Breast epithelium (tissue), 4 donors: ENCODE measurements at places on chromosomes 11 and 22.

- no peak for DNase-seq
Measured at GRCh38 chr11:127491589-127491988, 491.0 kb upstream of the KIRREL3 start.

DNA sequence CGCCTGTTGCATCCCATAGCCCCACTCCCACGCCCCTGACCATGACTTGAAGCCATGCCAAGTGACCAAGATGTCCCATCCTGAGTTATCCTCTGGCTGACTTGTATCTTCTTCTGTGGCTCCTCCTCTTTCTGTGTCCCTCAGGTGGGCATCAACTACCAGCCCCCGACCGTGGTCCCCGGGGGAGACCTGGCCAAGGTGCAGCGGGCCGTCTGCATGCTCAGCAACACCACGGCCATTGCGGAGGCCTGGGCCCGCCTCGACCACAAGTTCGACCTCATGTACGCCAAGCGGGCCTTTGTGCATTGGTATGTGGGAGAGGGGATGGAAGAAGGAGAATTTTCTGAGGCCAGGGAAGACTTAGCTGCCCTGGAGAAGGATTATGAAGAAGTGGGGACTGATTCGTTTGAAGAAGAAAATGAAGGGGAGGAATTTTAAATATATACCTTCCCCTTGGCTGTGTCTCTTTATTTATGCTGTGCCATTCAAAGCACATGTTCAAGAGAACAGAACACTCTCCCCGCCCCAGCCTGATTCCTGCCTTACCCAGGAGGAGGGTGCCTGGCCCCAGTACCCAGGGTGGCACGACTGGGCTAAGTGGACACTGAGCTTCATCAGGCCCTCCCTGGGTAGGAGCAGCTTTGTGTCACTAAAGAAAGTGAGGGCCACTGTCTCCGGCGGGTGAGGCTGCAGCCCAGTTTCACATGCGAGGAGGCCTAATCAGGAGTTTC, 19.1 kb upstream of the USP18 start:
- no peak for DNase-seq

GRCh38 chr11:72724851-72725723, 27.1 kb downstream of the ARAP1 start:
- no peak for DNase-seq

GRCh38 chr11:65127473-65128181, 5.5 kb downstream of the MRPL49 start:
- DNase-seq, result no peak

DNA sequence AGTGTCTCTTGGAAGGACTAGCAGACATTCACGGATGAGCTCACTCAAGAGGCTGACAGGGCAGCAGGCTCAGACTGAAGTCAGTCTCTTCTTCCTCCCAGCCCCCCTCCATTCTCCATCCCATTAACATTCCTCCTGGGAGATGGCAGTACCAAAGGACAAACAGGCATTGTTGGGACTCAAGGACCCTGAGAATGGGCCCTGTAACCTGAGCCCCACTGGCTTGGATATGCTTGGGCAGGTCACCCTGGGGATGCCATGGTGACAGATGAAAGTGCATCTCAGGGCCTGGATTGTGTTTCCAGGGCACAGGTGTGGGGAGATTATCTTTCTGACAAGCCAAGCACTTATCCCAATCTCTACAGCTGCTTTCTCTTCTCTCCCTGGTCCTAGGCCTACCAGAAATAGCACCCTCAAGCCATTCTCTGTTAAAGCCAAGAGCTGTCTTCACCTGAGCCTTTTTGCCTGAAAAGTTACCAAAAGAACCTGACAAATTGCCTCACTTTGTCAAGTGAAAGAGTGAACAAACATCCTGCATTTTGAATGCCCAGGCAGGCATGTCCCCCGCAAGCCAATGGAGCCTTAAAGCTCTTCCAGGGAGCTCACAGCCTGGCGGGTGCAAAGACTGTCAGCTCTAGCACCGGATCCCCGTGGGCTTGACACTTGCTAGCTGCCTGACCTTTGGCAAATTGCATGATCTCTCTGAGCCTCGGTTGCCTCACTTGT, 366.0 kb upstream of the NARS2 start:
- no peak for DNase-seq

GRCh38 chr11:114207096-114207495, 89.1 kb upstream of the NNMT start:
- no peak for DNase-seq

DNA sequence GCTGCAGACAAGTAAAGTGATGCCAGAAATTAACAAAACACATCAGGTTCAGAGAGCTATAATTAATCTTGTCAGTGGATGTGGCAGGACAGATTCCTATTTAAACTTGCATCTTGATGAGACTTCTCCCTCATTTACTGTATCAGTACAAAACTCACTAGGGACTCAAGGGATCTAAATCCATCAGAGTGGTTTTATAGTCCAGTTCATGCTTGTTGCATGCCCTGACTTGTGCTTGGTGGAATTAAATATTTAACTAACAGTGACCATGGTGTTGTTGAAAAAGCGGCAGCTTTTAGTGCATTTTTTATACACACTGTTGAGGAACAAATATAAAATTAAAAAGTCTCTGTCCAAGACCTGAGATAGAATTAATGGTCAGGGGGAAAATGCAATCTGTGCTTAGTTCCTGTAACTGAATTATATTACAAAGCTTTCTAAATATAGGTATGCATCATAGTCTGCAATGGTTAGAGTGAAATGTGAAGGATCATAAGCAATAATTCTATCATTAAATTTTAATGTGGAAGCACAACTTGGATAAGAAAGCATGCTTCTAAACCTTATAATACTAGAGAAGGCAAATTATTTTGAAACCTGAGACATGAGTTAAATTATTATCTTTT, 1475.5 kb upstream of the TENM4 start:
- no peak for DNase-seq

DNA sequence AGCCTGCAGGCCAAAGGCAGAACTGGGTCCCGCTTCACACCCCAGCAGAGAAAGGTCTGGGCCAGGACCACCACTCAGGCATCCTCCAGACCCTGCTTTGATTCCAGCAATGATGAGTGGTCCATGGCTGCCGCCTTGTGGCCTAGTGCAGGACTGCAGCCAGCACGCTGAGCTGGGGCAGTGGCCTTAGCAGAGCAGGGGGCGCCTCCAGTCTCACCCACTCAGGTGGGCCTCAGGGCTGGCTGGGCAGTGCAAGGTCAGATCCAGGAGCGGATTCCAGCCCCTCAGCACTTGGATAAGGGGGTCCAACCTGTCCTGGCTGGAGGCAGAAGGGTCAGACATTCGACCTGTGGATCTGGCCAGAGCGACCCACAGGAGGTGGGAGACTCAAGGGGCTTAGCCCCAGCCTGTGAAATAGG, 9.6 kb upstream of the PDE2A start:
- DNase-seq, result peak; percentile 45

GRCh38 chr22:29768052-29768693, 1.0 kb downstream of the UQCR10 start:
- no peak for DNase-seq

DNA sequence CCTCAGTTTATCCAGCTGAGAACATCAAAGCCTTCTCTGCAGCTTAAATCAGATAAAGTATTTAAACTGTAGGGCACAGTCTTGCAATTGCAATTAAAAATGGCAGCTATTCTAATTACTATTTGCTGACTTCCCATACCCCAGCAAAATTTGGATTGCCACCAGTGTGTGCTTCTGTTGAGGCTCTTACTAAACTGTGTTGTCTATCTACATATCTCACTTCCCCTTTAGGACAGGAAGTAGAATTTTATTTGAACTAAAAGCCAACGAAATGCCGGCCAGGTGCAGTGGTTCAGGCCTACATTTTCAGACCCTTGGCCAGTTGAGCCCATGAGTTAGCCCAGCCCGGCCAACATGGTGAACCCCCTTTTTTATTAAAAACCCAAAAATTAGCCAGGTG, 7.1 kb downstream of the SAA4 start:
- DNase-seq, result no peak

GRCh38 chr11:20002312-20003216, 157.7 kb downstream of the DBX1 start:
- DNase-seq, result no peak

GRCh38 chr11:82076126-82076525, 657.5 kb downstream of the FAM181B start:
- no peak for DNase-seq

DNA sequence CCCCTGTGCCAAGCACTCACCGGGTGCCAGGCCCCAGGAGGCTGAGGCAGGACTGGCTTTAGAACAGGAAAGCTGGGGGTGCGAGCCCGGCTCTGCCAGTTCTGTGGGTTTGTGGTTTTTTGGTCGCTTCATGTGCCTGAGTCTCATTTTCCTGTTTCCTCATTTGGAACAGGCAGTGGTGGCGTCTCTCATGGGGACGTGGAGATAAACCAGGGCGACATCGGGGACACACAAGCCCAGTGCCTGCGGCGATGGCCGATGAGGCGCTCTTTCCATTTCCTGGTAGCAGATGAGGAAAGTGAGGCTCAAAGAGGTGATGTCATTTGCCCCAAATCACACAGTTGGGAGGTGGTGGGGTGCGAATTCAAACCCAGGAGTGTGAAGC, 20.8 kb upstream of the CHKA start:
- peak; percentile 93 for DNase-seq

- no peak for DNase-seq
Measured at GRCh38 chr22:37701141-37701786, 4.4 kb downstream of the TRIOBP start.

DNA sequence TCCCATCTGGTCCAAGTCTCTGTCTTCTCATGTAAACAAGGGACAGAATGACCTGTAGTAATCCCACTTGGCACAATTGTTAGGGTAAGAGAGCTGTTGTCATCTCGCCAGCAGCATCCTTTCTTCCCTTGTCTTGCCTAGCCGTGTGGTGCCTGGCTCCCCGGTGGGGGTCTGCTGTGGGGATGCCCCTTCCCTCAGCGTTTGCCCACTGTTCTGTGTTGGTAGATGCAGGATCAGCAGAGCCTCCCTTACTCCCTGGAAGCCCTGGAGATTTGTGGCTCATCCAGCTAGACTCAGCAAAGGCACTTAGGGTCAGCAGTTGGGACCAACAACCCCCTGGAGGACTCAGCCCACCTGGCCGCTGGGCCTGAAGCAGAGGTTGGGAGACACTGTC, 13.0 kb downstream of the ACO2 start:
- DNase-seq, result no peak

DNA sequence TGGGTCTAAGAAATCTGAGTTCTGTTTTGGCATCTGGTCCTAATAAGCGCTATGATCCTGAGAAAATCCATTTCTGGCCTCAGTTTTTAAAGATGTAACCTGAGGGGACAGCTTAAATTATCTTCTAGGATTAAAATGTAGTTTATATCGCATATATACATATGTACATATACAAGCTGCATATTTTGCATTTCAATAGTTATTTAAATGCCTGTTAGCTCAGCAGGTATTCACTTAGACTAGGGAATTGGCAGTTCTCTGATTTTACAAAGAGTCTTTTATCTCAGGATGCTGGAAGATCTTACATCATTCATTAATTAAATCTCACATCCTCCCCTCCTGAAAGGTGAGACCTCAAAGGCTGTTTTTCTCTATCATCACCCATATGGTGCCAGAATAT, 1232.8 kb downstream of the LRRC4C start:
- no peak for DNase-seq

- DNase-seq, result peak; percentile 88
Measured at GRCh38 chr22:38755155-38755910, 465 bp downstream of the SUN2 start.

DNA sequence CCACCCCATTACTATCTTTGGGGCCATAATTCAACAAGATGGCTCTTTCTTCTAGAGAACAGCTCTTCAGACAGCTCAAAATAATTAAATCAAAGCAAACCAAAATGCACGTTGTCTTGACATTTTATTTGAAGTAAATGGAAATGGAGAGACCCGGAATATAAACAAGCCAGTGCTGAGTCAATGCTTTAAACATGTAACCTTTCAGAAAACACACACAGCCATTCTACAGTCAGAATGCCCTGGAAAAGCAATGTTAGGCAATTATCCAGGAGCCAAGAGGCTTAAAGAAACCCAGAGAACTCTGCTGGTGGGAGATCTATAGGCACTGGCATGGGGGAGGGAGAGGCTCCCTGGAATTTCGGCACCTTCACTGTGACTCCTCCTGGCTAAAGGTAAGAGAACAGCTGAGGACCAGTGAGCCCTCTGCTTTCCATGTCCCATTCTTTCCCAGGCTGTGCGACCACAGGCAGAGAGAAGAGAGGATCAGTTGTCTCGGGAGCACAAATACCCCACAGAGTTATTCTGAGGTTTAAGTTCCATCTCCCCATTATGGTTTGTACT, 254.0 kb upstream of the CCDC90B start:
- no peak for DNase-seq

DNA sequence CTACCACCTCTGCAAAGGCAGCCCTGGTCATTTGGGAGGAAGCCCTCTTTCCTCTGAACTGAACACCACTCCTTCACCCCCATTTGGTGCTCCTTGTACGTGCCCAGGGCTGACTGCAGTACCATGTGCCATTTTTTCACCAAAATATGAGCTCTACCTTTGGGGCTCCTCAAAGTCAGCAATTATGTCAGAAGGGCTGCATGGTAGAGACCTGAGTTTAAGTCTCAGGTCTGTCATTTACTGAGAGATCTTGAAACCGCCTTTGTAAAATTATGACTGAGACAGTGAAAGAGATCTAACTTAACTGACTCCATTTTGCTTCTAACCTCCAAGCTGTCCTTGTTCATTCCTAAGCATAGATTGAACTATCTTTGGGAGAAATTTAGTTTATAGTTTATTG, 58.0 kb downstream of the THAP12 start:
- no peak for DNase-seq

DNA sequence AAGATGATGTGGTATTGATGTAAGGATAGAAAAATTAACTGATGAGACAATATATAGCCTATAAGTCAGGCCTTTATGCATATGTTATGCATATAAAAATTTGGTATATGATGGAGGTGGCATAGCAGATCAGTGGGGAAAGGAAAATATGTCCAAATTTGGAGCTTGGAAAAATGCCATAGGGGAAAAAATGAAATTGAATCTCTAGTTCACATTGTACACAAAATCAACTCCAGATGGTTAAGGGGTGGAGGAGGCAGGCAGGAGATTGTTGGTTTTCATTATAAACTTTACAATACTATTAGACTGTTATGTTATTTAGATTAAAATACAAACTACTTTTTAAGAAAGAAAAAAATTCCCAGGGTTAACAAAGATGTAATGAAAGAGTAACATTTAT, 15.1 kb upstream of the CD3E start:
- no peak for DNase-seq

GRCh38 chr22:36037102-36037758, 8.6 kb upstream of the RBFOX2 start:
- no peak for DNase-seq

DNA sequence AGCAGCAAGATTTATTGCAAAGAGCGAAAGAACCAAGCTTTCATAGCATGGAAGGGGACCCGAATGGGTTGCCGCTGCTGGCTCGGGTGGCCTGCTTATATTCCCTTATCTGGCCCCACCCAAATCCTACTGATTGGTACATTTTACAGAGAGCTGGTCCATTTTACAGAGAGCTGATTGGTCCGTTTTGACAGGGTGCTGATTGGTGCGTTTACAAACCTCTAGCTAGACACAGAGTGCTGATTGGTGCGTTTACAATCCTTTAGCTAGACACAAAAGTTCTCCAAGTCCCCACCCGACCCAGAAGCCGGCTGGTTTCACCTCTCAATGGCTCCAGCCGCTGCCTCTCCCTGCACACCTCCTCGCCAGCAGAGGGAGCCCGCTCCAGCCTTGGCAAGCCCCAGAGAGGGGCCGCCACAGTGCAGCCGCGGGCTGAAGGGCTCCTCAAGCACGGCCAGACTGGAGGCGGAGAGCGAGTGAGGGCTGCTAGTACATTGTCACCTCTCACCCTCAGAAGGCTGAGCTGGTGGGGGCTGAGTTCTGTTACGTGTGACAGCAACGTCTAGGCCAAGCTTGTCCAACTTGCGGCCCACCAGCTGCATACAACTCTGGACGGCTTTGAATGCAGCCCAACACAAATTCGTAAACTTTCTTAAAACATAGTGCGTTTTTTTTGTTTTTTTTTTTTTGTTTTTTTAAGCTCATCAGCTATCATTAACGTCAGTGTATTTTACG, 8.7 kb downstream of the PTH start:
- no peak for DNase-seq
